ENCODE measurements at places on chromosomes 6 and 20.
A peak's percentile ranks its signal among the peaks of the same experiment; 100 is the strongest.

DNA sequence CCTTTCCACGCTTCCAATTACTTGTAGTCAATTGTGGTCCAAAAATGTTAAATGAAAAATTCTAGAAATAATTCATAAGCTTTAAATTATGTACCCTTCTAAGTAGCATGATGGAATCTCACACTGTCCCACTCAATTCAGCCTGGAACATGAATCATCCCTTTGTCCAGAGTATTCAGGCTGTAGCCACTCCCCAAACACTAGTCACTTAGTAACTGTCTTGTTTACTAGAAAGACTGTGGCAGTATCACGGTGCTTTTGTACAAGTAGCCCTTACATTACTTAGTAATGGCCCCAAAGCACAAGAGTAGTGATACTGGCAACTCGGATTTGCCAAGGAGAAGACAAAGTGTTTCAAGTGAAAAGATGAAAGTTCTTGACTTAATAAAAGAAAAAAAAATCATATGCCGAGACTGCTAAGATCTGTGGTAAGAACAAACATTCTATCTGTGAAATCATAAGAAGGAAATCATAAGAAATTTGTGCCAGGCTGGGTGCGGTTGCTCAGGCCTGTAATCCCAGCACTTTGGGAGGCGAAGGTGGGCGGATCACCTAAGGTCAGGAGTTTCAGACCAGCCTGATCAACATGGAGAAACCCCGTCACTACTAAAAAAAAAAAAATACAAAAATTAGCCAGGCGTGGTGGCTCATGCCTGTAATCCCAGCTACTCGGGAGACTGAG, 168.5 kb upstream of the SIM1 start:
- no peak for DNase-seq

- DNase-seq, result peak; percentile 87
Observed at GRCh38 chr6:5302995-5303622, 41.8 kb downstream of the FARS2 start.

GRCh38 chr6:107442938-107443607, 16.3 kb downstream of the PDSS2 start:
- no peak for DNase-seq

DNA sequence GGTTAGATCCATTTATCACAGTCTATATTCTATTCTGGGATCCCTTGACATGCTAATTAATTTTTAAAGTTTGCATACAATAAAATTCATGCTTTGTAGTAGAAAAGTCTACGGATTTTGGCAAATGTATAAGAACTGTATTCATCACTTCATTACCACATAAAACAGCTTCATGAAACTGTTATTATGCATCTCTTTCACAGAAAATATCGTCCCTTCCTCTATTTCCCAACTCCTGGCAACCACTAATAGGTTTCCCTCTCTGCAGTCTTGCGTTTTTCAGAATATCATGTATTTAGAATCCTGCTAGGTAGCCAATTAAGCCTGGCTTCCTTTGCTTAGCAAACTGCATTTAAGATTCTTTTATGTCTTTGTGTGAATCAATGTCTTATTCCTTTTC, 441.3 kb upstream of the RGS17 start:
- no peak for DNase-seq

GRCh38 chr6:119974430-119975159, 625.0 kb upstream of the MAN1A1 start:
- DNase-seq, result no peak

DNA sequence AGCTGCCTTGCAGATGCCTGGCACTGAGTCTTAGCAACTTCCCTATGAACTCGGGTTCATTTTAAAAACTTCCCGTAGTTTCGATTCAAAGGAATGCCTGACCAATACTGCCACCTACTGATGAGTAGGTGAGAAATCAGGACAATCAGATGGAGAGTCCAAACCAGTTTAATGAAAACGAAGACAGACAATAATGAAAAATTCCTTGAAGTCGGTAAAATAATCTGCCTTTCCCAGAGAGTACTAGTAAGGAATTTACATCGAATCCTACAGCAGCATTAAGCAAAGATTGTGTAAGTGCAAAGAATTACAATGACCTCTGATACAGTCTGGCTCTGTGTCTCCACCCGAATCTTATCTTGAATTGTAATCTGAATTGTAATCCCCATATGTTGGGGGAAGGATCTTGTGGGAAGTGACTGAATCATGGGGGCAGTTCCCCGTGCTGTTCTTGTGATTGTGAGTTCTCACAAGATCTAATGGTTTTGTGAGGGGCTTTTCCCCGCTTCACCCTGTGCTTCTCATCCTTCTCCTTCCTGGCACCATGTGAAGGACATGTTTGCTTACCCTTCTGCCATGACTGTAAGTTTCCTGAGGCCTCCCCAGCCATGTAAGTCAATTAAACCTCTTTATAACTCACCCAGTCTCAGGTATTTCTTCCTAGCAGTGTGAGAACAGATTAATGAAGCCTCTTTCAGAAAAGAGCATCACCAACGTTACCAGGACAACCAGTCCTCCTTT, 134.4 kb downstream of the ARHGAP18 start:
- peak; percentile 15 for DNase-seq

DNA sequence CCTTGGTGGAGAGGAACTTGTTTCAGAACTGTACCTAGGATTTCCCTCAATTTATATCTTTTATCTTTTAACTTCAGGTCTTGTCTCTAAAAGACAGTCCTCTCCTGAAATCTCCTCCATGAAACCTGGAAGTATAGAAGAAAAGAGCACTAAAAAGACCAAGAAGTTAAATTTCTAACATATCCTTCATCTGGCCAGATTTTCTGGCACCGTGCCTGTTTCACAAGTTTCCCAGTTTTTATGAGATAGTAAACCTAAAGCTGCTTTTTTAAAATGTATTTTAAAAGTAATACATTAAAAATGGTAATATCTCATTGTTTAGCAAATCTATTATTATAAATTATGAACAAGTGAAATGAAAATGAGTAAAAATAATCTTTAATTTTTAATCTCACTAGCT, 348.3 kb upstream of the RSPO3 start:
- no peak for DNase-seq

DNA sequence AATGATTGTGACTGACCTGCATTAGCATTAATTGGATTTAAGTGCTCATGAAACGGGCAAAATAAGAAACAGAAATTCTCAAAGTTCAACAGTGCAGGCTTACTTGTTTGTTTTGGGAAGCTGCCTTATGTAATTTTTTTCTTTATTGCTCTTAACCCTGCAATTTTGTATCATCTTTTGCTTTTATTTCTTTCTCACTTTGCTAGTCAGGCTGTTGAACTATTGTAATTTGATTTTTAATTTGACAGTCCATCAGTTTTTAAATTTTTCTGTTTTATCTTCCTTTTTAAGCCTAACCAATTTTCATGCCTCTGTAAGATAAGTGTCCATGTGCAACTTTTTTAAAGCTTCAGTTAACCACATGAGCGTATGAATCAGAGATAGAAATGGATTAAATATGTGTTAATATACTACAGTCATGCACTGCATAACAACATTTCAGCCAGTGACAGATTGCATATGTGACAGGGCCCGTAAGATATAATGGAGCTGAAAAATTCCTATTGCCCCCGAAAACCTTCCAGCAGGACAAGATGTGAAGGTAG, 44.6 kb downstream of the PEX7 start:
- no peak for DNase-seq

- DNase-seq, result no peak
Observed at GRCh38 chr6:167930295-167930694, 67.2 kb upstream of the KIF25 start.

DNA sequence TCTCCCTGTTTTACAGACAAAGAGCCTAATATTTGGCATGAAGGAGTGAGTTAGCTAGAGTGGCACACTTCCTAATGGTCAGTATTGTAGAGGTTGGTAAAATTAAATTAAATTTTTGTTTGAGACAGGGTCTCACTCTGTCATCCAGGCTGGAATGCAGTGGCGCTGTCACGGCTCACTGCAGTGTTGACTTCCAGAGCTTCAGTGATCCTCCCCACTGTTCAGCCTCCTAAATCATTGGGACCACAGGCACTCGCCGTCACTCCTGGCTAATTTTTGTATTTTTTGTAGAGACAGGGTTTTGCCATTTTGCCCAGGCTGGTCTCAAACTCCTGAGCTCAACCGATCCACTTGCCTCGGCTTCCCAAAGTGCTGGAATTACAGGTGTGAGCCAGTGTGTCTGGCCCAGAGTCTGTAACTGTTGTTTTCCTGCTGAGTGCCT, 70.9 kb downstream of the SCAND1 start:
- no peak for DNase-seq

DNA sequence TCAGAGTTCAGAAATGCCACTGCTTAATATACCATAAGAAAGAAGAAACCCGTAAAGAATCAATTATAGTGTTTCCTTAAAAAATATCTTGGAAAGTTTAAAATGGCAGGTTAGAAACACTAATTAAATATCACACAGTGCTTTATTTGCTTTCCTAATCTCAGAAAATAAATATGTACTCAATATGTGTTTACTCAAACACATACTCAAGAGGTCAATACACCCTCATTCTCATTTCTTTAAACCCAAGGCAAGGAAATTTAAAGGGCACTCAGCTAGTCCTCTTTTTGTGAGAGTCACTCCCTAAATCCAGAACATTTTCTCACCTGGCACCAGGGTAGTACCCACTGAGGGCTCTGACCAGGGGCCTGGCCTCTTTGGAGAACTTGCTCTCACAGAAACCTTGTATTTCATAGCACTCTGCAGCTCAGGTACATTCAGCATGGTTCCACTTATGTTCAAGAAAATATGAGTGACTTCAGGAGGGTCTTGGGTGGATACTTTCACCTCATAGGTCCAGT, 38.2 kb downstream of the ROS1 start:
- no peak for DNase-seq

GRCh38 chr6:170212956-170213636, 77.8 kb downstream of the DLL1 start:
- DNase-seq, result no peak

GRCh38 chr6:147434516-147434915, 74.0 kb upstream of the SAMD5 start:
- no peak for DNase-seq

DNA sequence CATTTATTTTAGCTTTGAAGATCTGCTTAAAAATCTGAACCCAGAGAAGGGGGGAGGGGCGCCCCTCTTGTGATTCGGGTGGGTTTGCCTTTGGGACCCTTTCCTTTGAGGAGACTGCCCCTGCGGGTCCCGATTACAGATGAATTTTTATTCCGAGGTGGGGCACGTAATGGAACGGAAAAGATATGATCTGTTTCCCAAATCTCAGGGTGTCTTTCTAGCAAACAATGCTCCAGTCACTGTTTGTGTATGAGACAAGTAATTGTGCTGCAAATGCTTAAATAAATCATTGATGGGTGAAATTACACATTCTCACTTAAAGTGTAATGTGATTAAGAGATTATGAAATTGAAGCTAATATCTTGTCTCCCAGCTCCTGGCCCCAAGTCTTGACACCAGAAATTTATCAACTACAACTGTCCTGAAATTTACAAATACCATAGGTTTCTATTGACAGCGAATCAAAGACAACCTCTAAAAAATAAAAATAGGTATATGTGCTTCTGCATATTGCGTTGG, 30.7 kb downstream of the TFAP2A start:
- DNase-seq, result no peak

- DNase-seq, result no peak
Observed at GRCh38 chr6:35746516-35746915, 9.7 kb downstream of the ARMC12 start.

GRCh38 chr6:126086560-126086959, 100.2 kb downstream of the TRMT11 start:
- no peak for DNase-seq

- DNase-seq, result no peak
Observed at GRCh38 chr20:32183947-32184635, 23.5 kb downstream of the PLAGL2 start.

Data from G401 (cell line).